ENCODE measurements at places on chromosomes 11 and 22. TPM values are rescaled to one million over a fixed set of nuclear protein-coding genes. Genes with fewer than 3 reads are reported as not detected.

VPREB1 gene
- total RNA-seq, result not detected

C11orf68 gene
- 26.3 TPM for total RNA-seq

CHRNA10 gene
- total RNA-seq, result 0.58 TPM

SLC15A3 gene
- total RNA-seq, result 3.9 TPM

GGTLC3 gene
- total RNA-seq, result not detected

Measured in activated CD8-positive, alpha-beta T cell treated with anti-CD3 and anti-CD28 coated beads for 36 hours (primary cell).